ENCODE measurements at places on chromosomes 2 and 18. TPM values are rescaled to one million over a fixed set of nuclear protein-coding genes. Genes with fewer than 3 reads are reported as not detected.
A peak's percentile ranks its signal among the peaks of the same experiment; 100 is the strongest.

- DNase-seq, result peak; percentile 6
Measured at GRCh38 chr2:32278478-32278853, 762 bp downstream of the YIPF4 start.

The BMP10 gene
- total RNA-seq, result not detected

DNA sequence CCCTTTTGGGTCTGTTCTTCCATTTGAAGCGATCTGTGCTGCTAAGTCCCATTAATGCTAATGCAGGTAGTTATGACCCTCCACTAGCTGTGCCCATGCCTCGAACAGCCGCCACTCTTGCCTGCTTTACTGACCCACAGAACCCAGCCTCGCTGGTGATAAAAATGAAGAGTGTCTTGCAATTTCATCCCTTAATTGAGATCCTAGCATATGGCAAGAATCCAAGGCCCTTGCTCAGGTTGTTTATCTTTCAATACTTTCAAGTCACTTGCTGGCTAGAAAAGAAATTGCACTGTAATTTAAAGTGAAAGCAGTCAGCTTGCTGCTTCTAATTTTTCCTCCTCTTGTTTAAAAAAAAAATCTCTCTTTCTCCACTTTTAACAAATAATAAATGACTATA, 73.6 kb downstream of the ZNF521 start:
- DNase-seq, result peak; percentile 22

The IKZF2 gene
- 4.2 TPM for total RNA-seq

DNA sequence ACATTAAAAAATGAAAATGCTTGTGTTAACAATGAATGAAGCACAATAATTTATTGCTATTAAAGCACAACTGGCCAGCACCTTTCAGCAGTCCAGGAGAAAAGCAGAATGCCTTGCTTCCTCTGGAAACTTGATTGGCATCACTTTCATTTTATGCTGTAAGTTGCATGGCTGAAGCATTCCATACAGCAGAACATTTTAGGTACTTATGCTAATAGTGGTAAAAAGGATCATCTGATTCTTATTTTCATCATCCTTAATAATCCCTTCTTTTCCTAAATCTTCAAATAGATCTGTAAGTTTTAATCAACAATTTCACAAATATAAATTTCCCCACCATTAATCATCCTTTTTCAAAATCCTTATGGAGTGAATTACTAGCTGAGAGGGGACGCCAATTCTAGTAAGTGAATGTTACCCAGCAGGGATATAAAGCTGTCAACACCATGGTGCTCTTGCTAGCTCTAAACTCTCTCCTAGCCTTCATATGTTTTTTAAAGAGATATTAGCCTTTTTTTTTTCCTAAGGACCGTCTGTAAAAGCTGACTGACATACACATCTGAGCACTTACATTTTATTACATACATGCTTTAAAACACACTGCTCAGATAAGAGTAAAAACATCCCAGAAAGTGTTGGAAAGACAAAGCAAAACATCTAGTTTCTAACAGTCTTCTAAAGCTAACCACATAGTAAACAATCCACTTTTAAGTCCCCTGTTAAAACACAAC, 5.3 kb downstream of the SATB2 start:
- DNase-seq, result no peak

- no peak for DNase-seq
Measured at GRCh38 chr2:239272626-239273025, 128.2 kb downstream of the HDAC4 start.

GRCh38 chr2:240368781-240369331, 66.6 kb upstream of the GPC1 start:
- DNase-seq, result no peak

The FABP1 gene
- total RNA-seq, result not detected

The MFSD6 gene
- 14.7 TPM for total RNA-seq

GRCh38 chr2:3238951-3239841, 138.4 kb downstream of the EIPR1 start:
- no peak for DNase-seq

- DNase-seq, result peak; percentile 13
Measured at GRCh38 chr2:163405298-163405697, 330.5 kb downstream of the FIGN start.

GRCh38 chr2:113910110-113910717, 20.3 kb downstream of the ACTR3 start:
- no peak for DNase-seq

GRCh38 chr18:51426996-51427395, 229.5 kb upstream of the MEX3C start:
- no peak for DNase-seq

- no peak for DNase-seq
Measured at GRCh38 chr18:28594034-28594433, 417.1 kb upstream of the CDH2 start.

- DNase-seq, result no peak
Measured at GRCh38 chr2:224613543-224614286, 28.6 kb upstream of the CUL3 start.

GRCh38 chr2:18924386-18924785, 335.0 kb upstream of the NT5C1B start:
- DNase-seq, result no peak

The GCG gene
- not detected for total RNA-seq

DNA sequence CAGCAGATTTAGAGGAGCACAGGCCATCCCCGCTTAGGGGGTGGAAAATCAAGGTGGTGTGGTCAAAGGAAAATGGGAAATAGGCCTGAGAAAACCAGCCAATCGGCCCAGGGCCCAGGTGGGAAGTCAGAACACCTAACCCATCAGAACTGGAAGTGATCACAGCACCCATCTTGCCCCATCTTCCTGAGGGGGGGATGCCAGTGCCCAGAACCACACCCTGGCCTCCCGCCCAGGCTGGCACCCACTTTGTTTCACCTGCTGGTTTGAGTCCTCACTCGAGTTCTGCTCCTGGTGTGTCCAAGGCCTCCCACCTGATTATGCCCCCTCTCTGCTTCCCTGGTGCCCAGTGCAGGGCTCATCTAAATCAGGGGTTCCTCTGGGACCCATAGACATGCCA, 174.5 kb downstream of the TNS1 start:
- DNase-seq, result no peak

- no peak for DNase-seq
Measured at GRCh38 chr2:190720276-190720675, 71.4 kb downstream of the NAB1 start.

DNA sequence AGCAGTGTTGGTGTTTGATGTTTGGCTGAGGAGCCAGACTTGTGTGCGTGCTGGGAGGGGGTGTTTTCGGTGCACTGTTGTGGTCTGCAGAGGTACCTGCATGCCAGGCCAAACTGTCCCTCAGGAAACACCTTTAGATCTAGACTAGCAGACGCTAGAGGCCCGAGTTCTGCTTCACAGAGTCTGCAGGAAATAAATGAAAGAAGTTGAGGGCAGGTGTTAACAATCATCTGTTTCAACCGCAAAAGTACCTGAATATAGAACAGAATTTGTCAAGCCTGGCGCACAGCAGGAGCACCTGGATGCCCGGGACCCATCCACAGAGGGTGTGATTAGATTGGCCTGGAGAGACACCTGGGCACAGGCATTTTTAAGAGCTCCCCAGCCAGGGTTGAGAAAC, 40.5 kb upstream of the REL start:
- DNase-seq, result no peak

GRCh38 chr2:202815548-202816360, 55.8 kb downstream of the ICA1L start:
- DNase-seq, result peak; percentile 61

DNA sequence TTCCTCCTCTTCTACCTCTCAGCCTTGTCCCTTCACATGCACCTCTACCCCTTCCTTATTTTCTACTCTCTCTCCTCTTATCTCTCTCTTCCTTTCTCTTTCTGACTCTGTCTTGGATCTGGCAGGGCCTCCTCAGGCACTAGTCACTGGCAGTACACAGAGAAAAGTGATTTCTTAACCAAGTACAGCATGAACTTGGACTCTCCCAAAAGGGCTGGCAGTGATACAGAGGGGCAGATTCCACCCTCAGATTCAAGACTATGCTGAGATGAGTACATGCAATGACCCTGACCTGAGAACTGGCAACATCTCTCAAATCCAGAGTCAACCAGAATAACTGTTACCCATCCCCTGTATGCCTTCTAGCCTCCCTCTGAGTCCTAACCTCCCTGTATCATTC, 4.3 kb downstream of the AOX1 start:
- DNase-seq, result peak; percentile 22

- DNase-seq, result no peak
Measured at GRCh38 chr2:64631771-64632170, 21.9 kb downstream of the SERTAD2 start.

The SPRED2 gene
- 9.5 TPM for total RNA-seq

- no peak for DNase-seq
Measured at GRCh38 chr2:216615298-216616082, 17.7 kb upstream of the IGFBP2 start.

DNA sequence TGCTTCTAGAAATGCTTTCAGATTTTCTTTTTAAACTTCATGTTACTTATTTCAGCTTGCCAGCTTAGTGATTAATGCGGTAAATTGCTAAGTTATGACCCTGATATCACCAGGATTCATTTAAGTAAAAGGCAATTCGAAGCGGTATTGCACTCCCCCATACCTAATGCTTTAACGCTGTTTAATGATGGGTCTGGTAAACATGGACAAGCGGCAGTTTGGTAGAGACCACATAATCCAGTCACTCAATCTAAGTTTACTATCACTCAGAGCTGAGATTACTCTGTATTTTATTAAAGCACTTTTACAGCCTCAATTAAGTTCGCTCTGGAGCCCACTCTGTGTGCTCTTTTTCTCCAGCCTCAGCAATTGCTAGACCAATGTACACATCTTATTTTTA, 118.2 kb upstream of the SCN7A start:
- no peak for DNase-seq

Measured in fibroblast of villous mesenchyme (primary cell).